C1 segment of cervical spinal cord (tissue), 14 donors: ENCODE measurements at places on chromosomes 4 and X.

- no peak for DNase-seq
These were observed 201.8 kb upstream of the GK2 start for GRCh38 chr4:79609817-79610216.

- no peak for DNase-seq
These were observed 261.8 kb downstream of the DHX15 start for GRCh38 chr4:24322511-24322910.

- DNase-seq, result no peak
These were observed 580.1 kb downstream of the RAPGEF2 start for GRCh38 chr4:159682996-159683395.

- DNase-seq, result no peak
These were observed 172.2 kb downstream of the GABRB1 start for GRCh38 chr4:47203593-47203992.

GRCh38 chr4:14906805-14907204 lies 95.5 kb upstream of the CPEB2 start:
- no peak for DNase-seq
